Stimulated activated CD4-positive, alpha-beta T cell treated with anti-CD3 and anti-CD28 coated beads, Interleukin-4, amount 100 ng/mL, for 24 hours (primary cell): ENCODE measurements at places on chromosomes 11 and 22.

GRCh38 chr11:120004723-120005122 lies 133.2 kb downstream of the TRIM29 start:
- DNase-seq: no peak

DNA sequence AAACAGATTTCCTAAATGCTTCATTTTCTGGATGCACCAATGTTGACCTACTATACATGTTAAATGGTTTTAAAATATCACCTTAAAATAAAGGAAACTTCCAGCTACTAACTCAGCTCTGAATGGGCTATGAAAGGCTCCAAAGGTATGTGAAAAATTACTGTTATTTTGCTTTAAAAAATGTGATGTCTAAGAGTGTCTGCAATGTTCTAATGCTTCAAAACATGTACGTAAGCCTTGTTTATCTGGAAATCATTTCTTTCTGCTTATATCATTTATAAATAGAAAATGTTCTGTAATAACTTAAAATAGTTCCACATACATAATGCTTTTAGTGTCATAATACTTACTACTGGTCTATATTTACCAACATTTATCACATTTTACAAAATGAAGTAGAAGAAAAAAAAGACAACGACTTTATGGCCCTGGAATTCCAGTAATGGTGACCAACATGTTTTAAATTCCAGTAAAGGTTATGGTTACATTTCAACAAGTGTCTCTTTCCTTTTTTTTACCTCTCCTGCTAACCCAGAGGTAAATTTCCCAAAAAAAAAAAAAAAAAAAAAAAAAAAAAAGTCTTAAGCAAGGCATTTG lies 2.5 kb downstream of the BDNF start:
- no peak for DNase-seq

GRCh38 chr11:4025967-4026324 lies 68.7 kb upstream of the RRM1 start:
- no peak for DNase-seq

GRCh38 chr11:70398834-70399680 lies 728 bp downstream of the CTTN start:
- no peak for DNase-seq

DNA sequence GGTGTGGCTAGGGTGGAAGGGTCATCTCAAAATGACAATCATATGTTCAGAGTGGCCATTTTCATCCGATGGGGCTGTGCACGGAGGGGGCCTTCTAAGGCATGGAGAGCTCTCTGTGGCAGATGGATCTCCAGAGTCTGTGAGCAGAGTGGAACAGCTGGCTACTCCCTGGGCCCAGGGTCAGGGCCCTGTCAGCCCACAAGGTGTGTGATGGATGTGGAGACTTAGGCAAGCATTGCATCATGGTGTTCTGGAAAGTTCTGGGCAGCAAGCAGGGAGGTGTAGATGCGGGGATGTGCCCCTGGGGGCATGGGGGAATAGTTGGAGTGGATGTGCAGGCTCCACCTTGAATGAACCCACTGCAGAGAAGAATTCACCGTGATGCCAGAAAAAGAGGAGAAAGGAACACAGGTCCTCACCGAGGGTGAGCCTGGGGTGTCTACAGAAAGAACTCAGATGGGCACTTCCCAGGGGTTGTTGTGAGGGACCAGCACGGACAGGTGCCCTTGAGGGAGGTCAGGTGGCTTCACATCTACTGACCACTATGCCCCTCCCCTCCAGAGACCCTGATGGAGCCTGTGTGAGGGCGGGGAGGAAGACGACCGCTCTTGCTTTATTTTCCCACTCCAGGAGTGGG lies 51.1 kb downstream of the CHRDL2 start:
- no peak for DNase-seq

GRCh38 chr11:2846056-2846455 lies 39.5 kb downstream of the CDKN1C start:
- no peak for DNase-seq

GRCh38 chr11:46499821-46500220 lies 94.0 kb downstream of the AMBRA1 start:
- DNase-seq: no peak

DNA sequence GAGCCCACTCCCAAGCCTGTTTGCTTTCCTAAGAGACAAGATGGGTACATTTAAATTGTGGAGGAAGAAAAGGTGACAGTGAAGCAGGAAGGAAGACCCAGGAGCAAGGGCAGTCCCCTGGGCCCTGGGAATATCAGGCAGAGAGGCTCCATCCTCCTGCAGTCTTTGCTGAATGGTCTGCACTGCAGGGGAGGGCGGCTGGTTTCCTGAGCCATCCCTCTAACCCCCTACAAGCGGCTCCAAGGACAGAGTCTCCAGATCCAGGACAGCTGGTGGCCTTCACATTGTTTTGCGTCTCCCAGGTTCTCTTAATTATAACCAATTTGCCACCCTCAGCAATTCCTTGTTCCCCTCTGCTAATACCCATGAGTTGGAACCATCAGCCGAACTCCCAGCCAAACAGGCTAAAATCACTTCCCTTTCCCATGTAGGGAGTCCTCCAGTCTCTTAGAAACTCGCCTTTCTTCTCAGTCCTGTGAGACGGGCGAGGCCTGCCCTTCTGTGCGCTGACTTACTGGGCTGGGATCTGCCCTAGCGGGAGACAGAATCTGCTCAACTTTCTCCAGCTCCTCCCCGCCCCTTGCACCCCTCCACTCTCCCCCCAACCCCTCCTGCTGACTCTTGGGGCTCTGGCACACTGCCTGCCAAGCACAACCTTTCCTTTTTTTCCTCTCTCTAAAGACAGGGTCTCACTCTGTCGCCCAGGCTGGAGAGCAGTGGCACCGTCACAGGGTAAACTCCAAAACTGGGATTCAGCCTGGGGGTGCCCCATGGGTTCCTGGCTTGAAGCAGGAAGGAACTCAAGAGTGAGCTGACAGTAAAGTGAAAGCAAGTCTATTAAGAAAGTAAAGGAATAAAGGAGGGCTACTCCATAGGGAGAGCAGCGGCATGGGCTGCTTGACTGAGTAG lies 53.4 kb upstream of the EMID1 start:
- no peak for DNase-seq

- DNase-seq: no peak
Observed at GRCh38 chr11:48103621-48104567, 112.7 kb upstream of the OR4B1 start.

GRCh38 chr11:101323997-101324396 lies 194.4 kb upstream of the PGR start:
- DNase-seq: no peak

GRCh38 chr11:108852701-108853100 lies 187.8 kb downstream of the DDX10 start:
- DNase-seq: no peak

- DNase-seq: no peak
Observed at GRCh38 chr22:32717337-32718240, 83.9 kb upstream of the TIMP3 start.

DNA sequence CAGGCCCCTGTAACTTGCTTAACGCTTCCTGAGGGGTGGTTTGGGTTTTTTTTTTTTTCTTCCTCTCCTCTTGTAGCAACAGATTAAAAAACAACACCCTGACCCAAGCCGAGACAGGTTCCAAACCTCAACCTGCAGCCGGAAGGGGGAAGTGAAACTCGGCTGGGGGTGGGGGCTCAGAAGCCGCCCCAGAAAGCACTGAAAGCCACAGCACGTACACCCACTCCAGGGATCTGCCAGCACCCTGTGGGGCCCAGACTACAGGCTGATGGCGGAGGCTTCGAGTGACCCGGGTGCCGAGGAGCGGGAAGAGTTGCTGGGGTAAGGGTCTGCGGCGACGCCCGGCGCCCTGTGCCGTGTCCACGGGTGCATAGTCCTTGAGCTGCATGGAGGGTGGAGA lies at the start of gene LSP1:
Gene LSP1, plus strand, starts transcription at position 208 of the 400 bp plus-strand sequence. Its CDS starts 61 bp downstream, at position 269.
- peak; percentile 86 for DNase-seq

GRCh38 chr22:37284805-37285355 lies 2.6 kb downstream of the CYTH4 start:
- peak; percentile 23 for DNase-seq

- DNase-seq: no peak
Observed at GRCh38 chr11:8721609-8722500, 39.3 kb downstream of the RPL27A start.

GRCh38 chr22:42152661-42153270 lies 22.2 kb upstream of the CYP2D6 start:
- DNase-seq: no peak

GRCh38 chr11:74221816-74222215 lies 50.7 kb downstream of the PPME1 start:
- no peak for DNase-seq

GRCh38 chr11:15199693-15200092 lies 85.0 kb downstream of the INSC start:
- DNase-seq: no peak

- DNase-seq: no peak
Observed at GRCh38 chr11:99316776-99317520, 296.2 kb downstream of the CNTN5 start.

GRCh38 chr22:33896575-33897447 lies 23.5 kb downstream of the LARGE1 start:
- no peak for DNase-seq

DNA sequence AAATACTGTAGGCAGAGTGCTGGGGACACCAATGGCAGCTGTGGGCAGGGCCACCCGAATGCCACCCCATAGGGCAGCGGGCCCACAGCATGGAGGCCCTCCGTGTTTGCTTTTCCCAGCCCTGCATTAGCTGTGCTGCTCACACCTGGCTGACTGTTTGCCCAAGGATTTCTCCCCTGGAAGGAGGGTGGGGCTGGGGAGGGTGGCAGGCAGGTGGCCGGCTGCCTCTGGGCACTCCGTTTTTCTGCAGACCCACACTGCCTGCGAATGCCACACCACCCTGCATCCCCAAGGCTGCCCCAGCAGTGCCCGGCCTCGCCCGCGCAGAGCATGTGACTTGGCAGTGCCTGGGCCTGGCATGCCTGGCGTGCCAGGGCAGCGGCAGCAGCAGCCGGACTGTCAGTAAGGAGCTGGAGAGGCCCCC lies 19.6 kb downstream of the DAGLA start:
- no peak for DNase-seq

- no peak for DNase-seq
Observed at GRCh38 chr22:49810363-49811019, 17.2 kb downstream of the BRD1 start.

DNA sequence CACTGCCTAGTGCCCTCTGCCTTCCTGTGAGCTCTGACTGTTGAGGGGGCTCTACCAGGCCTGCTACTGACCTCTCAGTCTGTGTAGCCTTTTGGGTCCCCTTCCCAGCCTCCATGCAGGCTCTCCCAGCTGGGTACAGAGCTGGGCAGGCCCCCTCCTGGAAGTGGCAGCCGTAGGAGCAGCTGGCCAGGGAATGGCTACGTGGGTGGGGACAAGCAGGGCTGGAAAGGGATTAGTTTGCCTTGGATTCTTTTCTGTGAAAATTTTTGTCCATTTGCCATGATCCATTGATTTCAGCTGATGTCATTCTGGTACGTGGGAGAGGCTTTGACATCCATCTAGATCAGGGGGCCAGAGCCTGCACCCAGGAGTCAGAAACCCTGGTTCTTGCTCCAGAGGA lies 23.9 kb upstream of the NECTIN1 start:
- no peak for DNase-seq
